HCEC 1CT (cell line): ENCODE measurements at places on chromosomes 12 and 14.

GRCh38 chr14:33848706-33849454 lies 102.0 kb downstream of the EGLN3 start:
- no peak for DNase-seq

- no peak for DNase-seq
Observed at GRCh38 chr12:117867348-117867747, 101.4 kb downstream of the KSR2 start.

DNA sequence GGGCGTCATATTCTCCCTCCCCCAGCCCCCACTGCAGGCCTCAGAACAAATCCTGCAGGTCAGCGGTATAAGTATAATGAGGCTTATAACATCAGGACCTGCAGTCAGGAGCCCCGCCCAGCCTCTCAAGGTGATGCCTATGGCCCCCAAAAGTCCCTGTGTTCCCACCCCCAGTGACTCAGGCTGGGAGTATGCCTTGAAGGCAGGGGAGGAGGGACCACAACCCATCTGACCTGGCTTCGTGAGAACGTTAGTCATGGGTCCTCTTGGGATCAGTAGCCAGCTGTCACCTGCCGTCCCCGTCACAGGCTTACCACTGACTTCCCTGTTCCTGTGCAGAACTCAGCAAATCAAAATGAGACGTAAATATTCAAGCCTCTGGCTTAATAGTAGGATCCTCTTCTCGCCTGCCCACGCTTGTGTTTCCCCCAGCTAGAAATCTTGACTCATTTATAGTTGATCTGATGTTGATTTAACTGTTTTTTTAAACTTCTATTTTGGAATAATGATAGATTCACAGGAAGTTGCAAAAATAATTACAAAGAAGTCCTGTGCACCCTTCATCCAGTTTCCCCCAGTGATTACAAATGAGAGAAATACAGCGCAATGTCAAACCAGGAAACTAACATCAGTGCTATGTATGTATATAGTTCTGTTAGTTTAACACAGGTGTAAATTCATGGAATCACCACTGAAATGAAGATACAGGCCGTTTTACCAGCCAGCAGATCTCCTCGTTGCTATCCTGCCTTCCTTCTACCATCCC lies 107.5 kb downstream of the ADGRD1 start:
- no peak for DNase-seq

DNA sequence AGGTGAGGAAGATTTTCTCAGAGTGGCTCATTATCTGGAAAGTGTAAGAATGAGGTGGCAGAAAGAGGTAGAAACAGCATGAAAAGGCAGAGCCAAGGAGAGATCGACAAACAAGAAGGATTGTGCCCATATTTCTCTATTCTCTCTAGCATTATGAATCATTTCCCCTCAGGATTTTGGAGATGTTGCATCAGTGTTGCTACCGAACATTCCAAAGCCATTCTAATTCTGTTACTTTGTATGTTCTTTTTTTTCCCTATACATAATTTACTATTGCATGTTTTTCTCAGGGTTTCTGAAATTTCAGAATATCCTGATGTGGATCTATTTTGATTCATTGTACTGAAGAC lies 61.4 kb downstream of the KICS2 start:
- peak; percentile 88 for DNase-seq

DNA sequence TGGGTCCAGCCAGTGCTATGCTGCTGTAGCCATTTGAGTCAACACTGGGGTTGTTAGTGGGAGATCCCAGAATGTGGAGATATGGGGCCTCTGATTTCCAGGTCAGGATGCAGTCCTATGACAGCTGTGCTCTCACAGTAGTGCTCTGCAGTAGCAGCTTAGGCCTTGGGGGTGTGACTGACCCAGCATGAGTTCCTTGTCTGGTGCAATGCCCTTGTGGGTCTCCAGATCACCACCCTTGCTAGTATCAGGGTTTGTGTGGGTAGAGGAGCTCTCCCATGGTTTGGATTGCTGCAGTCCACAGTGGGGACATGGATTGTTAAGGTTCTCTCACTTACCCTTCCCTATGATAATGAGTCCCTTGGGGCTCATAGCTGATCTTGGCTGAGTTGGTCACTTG lies 113.7 kb downstream of the RAD51B start:
- DNase-seq: no peak
